Activated CD4-positive, alpha-beta T cell treated with anti-CD3 and anti-CD28 coated beads for 48 hours (primary cell): ENCODE measurements at places on chromosomes 5 and 9.

DNA sequence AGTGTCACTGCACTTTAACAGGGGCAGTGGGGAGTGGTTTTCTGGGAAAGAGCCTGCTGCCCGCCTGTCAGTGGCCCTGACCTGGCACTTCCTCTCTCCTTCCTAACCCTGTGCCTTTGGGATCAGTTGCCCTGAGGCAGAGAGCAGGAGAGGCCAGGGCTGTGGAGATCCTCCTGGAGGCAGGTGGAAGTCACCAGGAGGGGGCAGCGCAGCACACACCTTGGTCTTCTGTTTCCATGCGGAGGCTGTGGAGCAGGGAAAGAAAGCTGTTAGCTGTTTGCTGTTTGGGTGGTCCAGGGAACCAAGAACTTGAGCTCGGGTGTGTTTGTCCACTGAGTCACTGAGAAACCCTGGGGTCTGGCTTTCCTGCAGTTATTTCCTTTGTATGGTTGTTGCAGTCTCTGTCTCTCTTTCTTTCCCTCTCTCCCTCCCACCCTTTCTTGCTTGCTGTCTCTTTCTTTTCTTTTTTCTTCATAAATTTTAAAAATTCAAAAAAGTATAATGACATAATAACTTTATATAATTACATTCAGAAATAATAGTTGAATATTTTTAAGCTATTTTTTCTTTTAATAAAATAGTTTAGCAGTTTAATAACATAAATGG lies 28.1 kb downstream of the NTRK2 start:
- peak; percentile 60 for DNase-seq

DNA sequence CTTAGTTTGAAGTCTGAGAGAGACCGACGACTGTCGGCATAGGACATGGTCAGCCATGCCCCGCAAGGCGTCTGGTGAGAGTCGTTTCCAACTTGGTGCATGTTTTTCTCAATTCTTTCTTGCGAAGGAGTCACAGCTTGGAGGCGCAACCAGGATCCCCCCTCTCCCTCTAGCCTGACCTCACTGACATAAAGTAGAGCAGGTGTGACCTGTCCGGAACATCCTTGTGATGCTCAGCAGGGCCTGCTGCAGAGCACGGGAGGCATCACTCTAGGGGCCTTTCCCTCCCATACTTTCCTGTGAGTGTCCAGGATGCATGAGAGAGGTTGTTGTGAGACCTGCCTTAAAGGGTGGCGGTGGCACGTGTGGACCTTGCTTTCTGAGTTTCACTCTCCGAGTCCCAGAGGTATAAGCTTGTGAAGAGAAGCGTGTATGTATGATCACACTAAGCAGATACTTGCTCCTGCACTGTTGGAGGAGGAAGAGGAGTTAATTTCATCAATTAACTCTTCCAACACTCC lies 5.0 kb downstream of the TENT4A start:
- DNase-seq, result no peak

DNA sequence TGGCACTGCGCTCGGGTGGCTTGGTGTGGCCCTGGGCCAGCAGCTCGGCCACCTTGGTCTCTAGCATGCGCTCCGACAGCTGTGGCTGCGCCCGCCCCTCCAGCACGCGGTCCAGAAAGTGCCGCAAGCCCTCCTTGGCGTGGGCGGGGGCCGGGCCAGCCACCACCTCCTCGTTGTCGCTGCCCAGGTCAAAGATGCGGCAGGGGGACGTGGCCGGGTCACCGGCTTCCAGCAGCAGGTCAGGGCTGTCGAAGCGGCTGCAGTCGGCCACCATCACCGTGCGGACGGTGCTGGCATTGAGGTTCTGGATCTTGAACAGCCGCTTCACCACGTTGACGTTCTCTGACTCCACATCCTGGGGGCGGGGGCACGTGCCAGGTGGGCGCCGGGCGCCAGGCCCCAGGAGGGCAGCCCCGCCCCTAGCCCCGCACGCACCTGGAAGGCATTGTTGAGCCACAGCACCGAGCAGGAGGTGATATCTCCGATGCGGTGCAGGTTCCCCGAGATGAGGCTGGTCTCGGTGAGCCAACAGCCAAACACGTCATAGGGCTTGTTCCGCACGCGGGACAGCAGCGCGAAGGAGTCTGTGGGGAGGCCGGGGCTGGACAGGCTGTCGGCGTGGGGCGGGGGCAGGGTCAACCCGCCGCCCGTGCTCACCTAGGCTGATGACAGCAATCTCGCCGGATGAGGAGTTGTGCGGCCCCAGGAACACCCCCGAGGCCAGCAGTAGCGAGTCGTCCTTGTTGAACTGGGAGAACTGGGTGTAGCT lies 2.2 kb downstream of the FBXW5 start:
- DNase-seq, result no peak

DNA sequence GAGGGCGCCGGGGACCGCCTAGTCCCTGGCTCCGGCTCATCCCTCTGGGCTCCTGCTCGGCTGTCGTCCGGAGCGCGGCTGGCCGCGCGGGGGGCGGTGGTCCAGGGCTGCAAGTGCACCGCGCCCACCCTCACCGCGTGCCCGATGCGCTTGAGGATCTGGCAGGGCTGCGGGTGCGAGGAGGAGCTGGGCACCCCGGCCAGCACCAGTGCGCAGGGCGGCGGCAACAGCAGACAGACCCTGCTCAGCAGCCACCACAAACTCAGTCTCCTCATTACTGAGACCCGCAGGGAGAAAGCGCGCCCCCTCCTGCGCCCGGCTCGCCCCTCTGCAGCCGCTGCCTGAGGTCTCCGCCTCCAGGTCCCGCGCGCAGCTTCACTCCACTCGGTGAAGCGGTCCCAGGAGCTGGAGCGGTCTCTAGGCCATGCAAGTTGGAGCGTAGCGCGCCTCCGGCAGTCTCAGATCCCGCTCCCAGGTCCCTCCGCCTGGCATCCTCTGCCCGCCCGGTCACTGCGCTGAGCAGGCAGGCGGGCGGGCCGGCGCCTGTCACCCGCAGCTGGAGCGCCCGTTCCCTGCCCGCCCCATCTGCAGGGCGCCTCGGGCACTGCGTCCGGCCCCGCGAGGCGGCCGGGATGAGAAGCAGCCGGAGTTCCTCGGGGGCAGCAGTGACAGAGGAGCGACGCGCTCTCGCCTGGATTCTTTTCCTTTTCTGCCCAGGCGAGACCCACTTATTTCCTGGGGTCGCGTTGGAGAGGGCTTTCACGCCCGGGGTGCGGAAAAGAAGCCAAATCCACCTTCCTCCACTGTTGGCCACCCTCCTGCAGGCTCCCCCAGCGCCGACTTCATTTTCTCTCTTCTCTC lies 512 bp downstream of the GRIN3A start:
- DNase-seq, result peak; percentile 3
